ENCODE measurements at places on chromosomes 12 and 14.

DNA sequence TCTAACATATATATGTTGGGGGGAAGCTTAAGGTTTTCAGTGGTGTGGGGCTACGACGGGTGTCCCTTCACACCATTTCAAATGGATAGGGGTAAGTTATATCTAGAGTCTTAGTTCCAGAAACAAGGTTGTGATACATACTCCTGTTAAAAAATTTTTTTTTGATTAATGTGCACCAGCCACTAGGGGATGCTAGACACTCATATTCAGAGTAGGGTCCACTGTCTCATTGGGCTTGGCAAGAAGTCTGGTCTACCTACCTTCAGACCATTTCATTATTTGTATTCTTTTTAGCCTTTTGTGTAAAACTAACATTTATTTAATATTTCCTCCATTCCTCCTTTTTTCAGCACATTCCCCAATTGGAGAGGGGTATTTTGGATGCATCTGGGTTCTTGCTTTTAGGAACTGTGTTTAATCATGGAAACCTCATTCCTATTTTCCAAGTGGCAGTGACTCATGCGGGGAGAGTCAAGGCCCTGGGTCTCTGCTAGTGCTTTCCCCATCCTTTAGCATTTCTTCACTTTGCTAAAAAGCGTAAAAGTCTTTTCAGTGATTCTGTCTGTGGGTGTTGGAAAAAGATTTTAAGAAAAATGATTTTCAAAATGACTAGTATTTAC lies 33.4 kb downstream of the ANO4 start:
- no peak for DNase-seq

DNA sequence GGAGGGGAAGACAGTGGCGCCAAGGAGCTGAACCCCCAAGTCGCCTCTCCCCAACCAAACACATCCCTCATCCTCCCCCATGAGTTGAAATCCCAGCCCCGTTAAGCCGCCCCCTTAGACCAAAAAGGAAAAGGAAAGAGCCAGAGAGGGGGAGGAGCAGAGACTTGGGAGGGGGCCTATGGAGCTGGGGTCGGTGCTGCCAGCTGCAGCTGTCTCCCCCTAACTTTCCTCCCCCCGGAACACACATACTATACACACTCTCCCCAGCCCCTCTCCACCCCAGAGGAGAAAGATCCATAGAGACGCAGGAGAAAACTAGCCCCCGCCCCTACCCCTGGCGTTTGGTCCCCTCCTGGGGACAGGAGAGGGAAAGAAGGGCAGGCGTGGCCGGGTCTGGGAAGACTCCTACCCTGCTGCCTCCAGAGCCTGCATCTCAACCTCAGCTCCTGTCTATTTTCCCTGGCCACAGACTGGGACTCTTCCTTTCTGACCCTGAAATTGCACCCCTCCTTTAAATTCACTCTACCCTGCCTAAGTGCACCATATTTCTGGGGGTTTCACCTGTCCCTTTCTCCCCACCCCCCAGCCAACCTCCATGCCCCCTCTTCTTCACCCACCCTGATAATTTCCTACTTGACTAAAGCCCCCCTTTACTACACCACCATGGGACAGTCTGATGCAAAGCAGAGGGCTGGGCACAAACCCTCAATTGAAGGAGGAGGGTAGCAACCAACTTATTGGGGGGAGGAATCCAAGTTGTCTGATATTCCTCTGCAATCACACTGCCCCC lies 1.7 kb upstream of the HOXC9 start:
- DNase-seq, result no peak

DNA sequence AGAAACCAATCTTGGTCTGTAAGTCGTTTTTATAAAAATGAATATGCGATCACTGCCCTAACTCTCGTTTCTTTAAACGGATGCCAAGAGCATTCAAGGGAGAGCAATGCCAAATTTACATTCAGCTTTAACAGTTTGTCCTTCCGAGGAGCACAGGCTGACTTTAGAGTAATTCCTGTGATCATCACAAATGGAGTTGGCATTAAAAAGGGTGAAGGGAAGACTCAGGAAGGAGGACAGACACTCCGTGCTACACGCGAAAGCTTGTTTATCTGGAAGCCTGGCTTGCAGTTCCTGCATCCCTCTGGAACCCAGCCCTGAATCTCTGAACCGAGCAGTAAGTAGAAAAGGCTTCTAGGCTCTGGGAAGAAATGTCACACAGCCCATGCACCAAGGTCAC lies 78.4 kb downstream of the PAPOLA start:
- DNase-seq, result no peak

- DNase-seq, result no peak
Observed at GRCh38 chr14:22070119-22070982, 396.7 kb upstream of the OR4E1 start.

DNA sequence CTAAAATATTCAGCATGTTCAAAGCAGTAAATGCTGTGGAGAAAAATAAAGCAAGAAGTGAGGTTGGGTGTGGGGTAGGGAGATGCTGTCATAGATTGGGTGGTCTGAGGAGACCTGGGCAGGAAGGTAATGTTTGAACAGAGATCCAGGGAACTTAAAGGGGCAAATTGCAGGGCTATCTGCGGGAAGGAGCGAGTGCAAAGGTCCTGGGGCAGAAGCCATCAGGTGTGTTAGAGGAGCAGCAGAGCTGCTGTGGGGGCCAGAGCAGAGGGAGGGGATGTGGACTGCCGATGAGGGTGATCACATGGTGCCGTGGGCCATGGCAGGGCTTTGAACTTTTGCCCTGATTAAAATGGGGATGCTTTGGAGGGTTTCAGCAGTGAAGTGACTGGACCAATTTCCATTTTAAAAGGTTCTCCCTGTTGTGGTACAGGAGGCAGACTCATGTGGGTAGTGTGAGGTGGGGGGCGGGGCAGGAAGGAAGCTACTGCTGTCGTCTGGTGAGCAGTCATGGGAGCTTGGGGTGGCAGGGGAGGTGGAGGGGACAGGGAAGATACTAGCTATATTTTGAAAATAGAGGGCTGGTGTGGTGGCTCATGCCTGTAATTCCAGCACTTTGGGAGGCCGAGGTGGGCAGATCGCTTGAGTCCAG lies 145.0 kb downstream of the AACS start:
- DNase-seq, result no peak

DNA sequence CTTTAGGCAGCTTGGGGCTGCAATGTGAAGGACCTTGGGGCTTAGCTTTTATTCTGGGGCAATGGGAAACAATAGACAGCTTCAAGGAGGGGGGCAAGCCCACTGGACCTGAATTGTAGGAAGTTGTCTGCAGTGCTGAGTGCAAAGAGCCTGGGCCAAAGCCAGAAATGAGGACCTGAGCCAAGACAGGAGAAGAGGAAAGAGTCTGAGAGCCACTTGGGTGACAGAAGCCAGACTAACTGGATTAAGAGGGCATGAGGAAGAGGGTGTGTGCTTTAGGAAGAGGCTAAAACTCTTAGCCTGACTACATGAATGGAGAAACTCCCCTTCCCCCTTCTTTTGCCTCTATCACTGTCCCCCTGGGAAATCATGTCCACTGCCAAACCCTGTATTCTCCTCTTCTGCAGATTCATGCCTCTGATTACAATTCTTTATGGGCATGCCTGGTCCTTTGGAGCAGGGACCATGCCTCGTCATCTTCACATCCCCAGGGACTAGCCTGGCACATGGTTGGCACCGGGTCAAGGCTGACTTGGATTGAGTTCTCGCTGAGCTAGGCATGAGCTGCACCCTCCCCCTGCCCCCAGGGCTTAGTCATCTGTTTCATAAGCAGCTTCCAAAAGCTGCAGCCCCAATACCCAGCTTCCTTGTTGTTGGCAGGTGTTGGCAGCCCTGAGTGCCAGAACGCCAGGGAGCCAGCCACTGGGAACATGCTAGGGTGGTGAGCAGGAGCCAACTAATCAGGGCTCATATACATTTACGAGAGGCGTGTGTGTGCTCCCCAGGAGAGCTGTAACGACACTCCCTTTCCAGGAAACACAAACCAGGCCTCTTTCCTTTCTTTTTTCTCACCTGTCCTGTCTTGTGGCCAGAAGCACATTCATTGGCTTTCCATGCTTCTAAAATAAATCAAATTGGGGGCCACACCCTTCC lies 27.7 kb upstream of the JDP2 start:
- DNase-seq, result no peak

GRCh38 chr14:35147711-35148110 lies 25.4 kb downstream of the PRORP start:
- DNase-seq, result no peak

DNA sequence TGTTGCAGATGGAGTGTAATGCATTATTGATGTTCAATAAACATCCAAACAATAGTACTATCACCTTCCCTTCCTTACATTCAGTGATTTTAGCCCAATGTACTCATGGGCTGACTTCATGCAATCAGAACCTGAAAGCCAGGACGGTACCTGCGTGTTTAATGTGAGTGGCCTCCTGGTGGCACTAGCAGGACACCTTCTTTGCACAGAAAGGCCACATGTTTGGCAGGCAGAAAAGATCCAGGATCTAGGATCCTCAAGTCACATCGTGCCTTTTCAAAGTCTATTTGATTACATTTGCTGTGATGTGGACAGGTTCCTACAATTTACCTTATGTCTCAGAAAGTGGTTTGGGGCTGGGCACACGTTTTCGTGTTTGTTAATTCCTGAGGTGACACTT lies 82.9 kb downstream of the NEDD1 start:
- no peak for DNase-seq

DNA sequence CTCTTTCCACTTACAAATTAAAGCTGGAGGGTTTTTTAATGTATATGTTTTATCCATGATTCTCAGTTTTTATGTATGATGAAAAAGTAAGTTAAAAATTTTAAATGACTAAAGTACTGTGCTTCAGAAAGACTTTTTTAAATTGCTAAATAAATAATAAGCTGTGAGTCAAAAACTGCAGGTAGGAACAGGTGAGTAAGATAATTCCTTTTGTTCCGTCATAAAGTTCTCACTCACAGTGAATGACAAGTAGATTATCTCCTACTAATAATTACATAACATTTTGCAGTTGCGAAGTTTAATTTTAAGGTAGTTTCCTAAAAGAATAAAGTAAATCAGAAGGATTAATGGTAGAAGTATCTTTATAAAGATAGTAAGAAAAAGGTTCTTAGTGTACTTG lies 78.0 kb downstream of the PRKCH start:
- DNase-seq, result no peak

GRCh38 chr14:22753586-22753985 lies 12.9 kb upstream of the OXA1L start:
- no peak for DNase-seq

DNA sequence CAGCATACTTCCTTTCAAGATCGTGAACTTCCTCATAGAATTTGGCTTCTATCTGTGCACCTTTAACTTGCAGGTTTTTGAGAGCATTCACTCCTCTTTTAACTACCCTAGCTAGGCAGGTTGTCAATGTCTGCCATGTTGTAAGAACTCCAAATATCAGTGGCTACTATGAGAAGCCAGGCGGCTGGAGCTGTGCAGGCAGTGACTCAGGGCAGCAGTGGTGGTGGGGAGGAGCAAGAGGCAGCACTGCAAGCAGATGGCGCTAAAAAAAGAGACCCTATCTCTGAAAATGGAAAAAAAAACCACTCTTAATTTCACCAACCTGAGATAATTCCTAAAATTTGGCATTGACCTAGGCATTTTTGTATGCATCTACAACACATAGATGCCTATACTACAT lies 28.5 kb downstream of the YARS2 start:
- peak; percentile 1 for DNase-seq

GRCh38 chr12:108720757-108721514 lies 10.4 kb downstream of the CORO1C start:
- DNase-seq, result no peak

GRCh38 chr12:8562310-8562709 lies 21.6 kb upstream of the CLEC4E start:
- DNase-seq, result no peak

DNA sequence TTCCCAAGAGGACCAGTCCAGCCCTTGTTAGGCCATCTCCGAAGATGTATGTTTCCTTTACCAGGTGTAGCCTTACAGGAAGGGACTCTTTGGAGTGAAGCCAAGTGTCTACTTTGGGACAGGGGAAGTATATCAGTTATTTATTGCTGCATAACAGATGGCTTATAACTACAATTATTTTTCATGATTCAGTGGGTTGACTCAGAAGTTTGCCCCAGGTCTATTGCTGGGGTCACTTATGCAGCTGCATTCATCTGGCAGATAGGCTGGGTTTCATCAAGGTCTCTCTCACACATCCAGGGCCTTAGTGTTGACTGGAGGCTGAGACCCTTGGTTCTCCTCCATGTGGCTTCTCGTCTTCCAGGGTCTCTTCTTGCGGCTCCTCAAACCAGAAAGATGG lies 170.1 kb downstream of the NRXN3 start:
- no peak for DNase-seq

DNA sequence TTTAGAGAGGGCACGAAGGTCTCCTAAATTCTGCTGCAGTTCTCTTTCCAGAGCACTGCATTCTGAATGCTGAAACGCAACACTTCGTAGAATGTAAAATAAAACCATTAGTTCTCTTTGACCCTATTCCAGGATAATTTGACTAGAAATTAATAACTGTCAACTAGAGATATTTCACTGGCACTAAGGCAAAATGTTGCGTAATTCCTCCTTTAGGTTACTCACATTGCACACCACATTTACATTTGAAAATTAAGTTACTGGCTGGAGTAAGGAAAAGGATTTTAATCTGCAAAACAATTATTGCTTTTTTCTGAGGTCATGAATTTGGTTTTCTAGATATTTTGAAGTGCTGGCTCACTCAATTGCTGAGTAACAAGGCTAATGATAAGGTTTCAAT lies 58.0 kb upstream of the TRHDE start:
- no peak for DNase-seq

GRCh38 chr12:65430006-65430405 lies 151.5 kb downstream of the MSRB3 start:
- no peak for DNase-seq

GRCh38 chr14:68637106-68638021 lies 155.5 kb downstream of the ZFP36L1 start:
- DNase-seq, result no peak

DNA sequence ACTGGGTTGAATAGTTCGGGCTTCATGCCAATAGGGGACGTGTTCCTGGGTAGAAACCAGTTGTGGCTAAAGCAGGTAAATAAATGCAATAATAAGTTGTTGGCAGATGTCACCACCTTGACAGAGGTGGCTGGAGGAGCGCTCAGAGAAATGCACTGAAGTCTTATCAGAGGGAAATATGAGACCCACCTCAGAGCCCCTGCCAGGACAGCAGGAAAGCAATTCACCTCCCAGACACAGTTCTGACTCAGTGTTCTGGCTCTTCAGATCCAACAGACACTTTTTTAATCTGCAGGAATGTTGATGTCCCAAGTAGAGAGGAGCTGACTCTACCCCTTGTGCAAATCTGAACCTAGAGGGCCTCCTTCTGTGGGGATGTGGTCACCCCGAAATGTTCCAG lies 687.1 kb upstream of the FBXO33 start:
- DNase-seq, result no peak

All from HFF-Myc (cell line).